ENCODE measurements at places on chromosomes 1 and 21.

GRCh38 chr1:183925947-183926346 lies 111.6 kb downstream of the COLGALT2 start:
- no peak for DNase-seq

- DNase-seq: no peak
These were observed 13.3 kb downstream of the ITGB2 start for GRCh38 chr21:44907225-44907965.

DNA sequence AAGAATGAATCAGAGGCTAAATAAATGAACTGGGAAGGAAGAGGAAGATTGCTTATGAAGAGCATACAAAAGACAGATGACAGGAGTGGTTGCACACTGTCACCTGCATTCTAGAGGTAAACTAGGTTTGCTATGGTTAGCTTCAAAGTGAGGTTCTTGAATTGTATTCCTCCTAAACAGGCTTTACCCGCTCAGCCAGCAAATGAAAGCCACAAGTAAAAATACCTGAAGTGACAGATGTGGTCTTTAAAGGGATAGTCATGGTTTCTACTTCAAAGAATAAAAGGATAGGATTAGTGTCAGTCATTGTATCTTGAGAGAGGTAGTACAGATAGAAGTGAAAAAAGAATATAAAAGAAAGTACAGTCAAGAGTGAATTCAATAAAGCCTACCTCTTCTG lies 32.4 kb upstream of the PRDX6 start:
- DNase-seq: no peak

DNA sequence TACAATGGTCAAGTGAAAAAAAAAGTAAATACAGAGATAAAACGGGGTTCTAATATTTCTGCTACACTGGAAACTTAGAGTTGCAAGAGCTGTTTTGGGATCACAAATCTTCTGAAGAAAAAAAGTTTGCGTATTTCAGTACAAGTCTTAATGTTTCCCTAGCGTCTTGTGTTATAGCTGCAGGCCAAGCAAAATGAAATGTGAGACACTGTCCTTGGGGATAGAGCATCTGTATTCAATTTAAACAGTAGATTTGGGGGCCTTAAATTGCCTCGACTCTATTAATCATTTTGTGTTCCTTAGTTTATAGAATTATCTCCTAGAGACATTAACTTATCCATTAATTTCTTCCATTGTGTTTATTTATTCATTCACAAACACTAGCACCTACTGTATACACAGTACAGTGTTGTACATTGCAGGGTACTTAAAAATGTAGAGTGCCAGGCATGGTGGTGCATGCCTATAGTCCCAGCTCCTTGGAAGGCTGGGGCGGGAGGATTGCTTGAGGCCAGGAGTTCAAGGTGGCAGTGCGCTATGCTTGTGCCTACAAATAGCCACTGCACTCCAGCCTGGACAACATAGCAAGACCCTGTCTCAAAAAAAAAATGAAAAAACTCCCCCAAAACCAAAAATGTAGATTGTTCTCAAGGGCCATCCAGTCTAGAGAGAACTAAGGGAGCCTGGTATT lies 7.9 kb downstream of the DISC1 start:
- DNase-seq: no peak

- no peak for DNase-seq
These were observed 26.2 kb upstream of the IL10 start for GRCh38 chr1:206798384-206798996.

GRCh38 chr1:106406114-106406513 lies 650.4 kb upstream of the PRMT6 start:
- no peak for DNase-seq

DNA sequence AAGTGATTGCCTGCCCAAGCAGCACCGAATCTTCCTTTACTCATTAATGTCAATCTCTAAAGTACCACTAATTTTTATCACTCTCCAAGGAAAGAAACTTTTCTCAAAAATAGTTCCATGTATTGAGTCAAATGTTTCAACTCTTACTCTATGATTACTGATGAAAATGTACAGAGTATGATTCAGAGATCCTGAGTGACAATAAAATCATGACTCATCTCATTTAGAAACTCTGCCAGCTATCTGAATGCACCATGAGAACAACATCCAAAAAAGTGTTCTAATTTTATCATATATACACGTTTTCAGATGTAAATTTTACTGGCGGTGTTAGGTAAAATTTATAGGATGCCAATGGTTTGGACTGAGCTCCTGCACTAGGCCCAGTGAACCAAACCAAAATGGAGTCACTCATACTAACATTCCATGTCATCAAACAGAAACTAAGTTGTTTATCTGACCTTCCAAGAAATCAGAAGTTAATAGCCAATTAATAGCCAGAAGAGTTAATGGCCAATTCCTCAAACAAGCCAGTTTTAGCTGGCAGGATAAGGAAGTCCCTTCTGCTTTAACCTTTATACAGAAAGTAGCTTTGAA lies 22.6 kb downstream of the PLPPR5 start:
- DNase-seq: peak; percentile 46

DNA sequence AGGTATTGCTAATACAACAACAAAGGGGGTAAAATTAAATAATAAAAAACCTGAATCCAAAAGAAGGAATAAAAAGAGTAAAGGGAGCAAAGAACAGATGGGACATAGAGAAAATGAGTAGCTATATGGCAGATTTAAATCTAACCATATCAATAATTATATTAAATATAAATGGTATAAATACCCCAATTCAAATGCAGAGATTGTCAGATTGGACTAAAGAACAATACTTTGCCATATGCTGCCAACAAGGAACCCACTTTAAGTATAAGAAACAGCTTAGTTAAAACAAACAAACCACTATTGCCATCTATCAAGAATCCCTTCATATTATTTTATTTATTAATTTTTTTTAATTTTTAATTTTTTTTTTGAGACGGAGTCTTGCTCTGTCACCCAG lies 86.8 kb downstream of the MT1HL1 start:
- no peak for DNase-seq

DNA sequence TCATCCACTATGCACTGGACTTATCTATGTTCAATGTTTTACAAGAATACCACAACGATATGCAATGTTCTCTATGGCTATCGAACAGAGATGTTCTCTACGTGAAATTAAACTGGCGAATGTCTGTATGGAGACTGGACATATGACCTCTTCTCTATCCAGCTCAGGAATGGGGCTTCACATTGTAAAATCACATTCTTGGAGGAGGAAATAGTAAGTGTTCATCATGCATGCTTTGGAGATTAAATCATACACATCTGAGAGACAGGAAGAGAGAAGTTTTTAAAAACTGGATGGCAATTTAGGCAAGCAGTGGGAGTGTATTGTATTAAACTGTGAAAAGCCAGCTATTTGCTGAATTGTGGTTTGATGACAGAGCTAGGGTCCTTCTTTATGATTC lies 47.9 kb upstream of the RGL1 start:
- DNase-seq: peak; percentile 87

GRCh38 chr1:156922986-156923669 lies 2.7 kb downstream of the LRRC71 start:
- no peak for DNase-seq

- DNase-seq: no peak
These were observed 442.0 kb upstream of the RUNX1 start for GRCh38 chr21:35491114-35491513.

GRCh38 chr1:205217418-205217817 lies 5.9 kb upstream of the DSTYK start:
- DNase-seq: no peak

- DNase-seq: peak; percentile 34
These were observed 253.8 kb upstream of the HOOK1 start for GRCh38 chr1:59560807-59561450.

DNA sequence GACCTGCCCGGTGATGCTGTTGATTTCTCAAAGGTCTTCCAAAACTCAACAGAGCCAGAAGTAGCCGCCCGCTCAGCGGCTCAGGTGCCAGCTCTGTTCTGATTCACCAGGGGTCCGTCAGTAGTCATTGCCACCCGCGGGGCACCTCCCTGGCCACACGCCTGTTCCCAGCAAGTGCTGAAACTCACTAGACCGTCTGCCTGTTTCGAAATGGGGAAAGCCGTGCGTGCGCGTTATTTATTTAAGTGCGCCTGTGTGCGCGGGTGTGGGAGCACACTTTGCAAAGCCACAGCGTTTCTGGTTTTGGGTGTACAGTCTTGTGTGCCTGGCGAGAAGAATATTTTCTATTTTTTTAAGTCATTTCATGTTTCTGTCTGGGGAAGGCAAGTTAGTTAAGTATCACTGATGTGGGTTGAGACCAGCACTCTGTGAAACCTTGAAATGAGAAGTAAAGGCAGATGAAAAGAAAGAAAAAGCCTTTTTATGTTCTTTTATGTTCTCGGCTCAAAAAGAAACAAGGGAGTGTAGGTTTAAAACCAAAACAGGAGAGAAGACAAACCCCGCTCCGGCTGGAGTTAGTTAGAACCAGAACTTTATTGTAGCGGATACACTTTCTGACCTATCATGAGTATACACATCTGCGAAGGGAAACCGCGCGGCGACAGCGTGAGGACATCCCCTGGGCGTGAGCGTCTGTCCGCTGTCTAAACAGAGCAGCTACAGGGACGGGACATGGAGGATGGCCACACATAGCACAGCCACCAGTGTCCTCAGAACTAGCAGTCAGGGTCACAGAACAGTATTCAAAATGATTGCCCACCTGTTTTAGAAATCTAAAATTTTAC lies 77.1 kb downstream of the PIK3CD start:
- no peak for DNase-seq

DNA sequence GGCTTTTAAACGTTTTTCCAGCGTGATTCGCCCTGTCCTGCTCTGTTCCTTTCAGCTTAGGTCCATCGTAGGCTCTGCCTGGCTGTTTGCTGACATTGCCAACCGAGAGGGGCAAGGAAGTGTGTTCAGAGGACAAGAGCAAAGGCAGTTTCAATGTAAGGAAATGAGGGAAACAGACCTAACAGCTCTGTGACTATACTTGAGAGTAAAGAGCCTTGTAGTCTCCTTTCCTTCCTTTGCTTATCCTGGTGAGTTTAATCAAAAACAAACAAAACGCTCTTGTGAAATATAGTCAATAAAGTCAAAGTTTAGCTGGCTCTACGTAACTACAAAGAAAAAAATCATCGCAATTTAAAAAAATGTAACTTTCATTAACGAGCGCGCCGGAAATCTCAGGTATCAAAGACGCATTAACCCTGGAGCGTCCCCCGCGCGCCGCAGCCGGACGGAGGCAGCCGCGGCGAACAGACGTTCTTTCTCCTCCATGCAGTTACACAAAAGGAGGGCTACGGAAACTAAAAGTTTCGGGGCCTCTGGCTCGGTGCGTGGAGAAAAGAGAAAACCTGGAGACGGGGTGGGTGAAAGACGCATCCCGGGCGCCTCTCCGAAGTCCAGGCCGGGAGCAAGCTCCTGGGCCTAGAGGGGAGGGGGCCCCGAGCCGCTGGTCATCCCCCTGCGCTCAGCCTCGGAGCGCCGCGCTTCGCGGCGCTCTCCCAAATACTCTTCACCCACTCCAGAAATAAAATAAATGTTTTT lies 617 bp upstream of the ADGRL2 start:
- DNase-seq: peak; percentile 81

GRCh38 chr1:246544001-246544400 lies 22.1 kb downstream of the TFB2M start:
- no peak for DNase-seq

- DNase-seq: no peak
These were observed 303.3 kb upstream of the DEPDC1 start for GRCh38 chr1:68800182-68800581.

GRCh38 chr1:236922190-236922589 lies 82.1 kb downstream of the MT1HL1 start:
- DNase-seq: no peak
